RKO (cell line): ENCODE measurements at places on chromosomes 16 and 17.

DNA sequence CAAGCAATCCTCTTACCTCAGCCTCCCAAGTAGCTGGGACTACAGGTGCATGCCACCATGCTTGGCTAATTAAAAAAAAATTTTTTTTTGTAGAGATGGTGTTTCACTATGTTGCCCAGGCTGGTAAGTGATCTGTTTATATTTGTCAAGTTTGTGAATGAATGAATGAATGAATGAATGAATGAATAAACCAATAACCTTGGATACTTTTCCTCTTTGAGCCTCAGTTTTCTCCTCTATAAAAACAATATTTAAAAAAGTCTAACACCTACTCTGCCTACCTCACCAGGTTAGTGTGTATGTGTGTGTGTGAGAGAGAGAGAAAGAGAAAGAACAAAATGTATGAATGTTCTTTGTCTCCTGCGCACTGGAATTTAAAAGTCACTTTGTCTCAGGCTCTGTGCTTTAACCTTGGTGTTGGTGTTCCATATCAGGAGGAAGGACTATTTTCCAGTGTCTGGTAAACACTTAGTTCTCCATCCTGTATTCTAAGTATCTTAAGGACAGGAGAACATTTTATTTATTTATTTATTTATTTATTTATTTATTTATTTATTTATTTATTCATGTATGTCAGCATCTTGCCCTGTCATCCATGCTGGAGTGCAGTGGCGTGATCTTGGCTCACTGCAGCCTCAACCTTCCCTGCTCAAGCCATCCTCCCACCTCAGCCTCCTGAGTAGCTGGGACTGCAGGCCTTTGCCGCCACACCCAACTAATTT is 27.1 kb downstream of the CHD9 start:
- no peak for DNase-seq

DNA sequence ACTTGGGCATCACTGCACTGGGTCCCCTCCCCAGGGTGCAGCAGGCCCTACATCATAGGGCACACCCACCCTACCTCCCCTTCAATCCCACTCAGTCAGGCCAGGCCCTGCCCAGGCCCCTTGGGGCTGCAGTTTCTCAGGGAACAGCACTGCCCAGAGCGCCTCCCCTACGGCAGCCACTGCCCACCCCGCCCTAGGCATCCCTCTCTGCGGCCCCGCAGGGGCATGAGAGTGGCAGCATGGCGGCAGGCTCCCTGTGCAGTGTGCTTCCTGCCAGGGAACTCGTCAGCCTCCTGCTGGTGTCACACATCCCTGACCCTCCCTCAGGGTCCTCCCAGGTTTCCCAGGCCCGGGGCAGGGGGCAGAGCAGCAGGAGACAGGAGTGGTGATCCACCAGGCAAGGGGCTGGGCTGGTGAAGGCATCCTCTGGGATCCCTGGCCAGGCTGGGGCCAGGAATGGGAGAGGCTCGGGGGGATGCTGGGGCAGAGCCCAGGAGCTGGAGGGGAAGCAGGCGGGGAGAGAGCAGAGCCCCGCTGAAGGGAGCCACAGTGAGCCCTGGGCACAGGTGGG is 16.2 kb upstream of the BAHCC1 start:
- DNase-seq, result no peak

DNA sequence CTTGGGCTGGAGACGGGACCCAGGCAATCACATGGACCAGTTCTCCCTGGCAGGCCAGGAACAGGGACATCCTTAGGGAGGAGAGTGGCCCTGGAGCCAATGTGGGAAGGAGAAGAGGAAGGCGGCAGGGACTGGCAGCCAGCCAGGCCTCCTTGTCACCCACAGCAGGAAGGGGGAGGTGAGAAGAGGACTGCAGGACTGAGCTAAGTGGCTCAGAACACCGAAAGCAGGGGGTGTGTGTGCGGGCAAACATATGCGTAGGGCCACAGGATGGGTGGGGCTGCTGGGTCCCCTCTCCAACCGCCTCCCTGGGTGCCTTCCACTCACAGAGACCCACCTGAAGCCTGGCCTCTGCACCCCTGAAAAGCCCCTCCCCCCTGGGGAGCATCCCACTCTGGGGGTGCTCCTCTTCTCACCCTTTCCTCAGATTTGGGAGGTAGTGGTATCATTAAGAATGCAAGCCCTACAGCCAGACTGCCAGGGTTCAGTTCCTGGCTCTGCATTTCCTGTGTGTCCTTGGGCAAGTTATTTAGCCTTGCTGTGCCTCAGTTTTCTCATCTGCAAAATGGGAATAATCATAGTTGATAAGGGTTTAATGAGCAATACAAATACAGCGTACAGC is 8.1 kb downstream of the PNMT start:
- no peak for DNase-seq

GRCh38 chr16:56050916-56051315 is 140.4 kb upstream of the GNAO1 start:
- DNase-seq, result no peak

GRCh38 chr16:12876778-12877177 is 24.6 kb upstream of the SHISA9 start:
- no peak for DNase-seq

DNA sequence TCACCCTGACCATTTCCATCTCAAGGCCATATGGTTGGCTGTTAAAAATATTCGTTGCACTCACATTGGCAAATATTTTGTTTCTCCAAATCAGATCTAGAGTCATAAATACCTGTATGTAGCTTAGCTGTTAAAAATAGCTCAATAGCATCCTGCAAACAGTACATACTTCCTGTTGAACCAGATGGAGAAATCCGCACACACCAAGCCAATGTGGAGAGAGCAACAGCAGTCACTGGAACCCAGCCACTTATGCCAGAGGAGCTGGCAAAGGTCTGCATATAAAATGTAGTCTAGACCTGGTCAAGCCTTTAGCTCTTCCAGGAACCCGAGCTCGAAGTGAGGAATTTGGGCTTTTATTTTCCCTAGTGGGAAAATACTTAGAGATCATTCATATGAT is 146.4 kb upstream of the KCNJ16 start:
- DNase-seq, result no peak

DNA sequence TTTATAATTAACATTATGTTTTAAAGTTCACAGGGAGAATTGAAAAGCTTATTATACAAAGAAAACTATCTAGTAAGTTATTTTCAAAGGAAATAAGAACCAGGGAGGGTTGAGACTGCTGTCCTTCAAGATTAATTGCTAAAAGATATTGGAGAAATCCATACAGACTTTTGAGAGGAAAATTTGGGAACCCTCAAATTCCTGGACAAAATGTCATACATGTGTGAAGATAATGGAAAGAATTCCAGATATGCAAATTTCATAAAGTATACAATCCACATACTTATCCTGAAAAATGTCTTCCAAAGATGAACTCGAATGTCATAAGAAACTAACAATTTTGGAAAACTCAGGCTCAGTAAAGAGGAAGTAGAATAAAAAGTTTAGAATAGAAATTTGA is 213.8 kb downstream of the HS3ST3A1 start:
- no peak for DNase-seq

GRCh38 chr17:82615084-82616020 is 32.9 kb downstream of the WDR45B start:
- DNase-seq, result no peak

DNA sequence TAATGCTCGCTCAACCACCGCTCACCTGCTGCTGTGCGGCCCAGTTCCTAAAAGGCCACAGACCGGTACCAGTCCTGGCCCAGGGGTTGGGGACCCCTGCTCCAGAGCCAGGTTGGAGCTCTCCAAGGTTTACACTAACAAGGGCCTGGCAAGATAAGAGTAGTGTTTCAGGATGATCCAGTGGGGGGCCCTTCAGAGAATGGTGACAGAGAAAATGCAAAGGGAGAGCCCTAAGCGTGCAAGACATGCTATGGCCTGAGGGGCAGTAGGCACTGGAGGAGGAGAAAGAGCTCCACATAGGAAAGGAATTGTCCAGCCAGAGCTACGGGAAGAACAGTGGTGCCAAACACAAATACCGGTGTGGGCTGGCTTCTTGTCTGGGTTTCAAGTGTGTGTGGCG is 233.4 kb downstream of the STX8 start:
- no peak for DNase-seq

DNA sequence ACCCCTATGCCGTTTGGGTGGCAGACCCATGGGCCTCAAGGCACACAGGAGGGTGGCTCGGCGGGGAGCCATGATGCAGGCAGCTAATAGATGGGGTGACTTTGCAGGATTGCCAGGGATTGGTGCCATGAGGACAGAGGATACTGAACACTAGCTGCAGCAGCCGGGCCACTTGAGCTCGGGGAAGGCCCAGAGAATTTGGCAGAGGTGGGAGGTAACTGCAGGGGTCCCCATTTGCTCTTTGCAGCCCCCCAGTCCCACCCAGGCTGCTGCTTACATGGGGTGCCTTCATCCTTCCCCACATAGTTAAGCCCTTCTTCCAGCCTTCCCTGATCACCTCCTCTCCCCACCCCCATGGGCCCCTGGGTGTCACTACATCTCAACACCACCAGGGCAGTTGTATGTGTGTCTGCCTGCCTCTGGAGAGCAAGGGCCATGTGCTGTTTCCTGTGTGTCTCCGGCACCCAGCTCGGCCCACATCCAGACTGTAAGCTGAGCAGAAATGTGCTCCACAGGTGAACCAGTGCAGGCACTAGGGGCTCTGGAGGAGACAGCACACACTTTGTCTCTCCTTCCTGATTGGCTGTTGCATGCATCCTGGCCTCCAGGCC is 52.0 kb downstream of the SREBF1 start:
- peak; percentile 37 for DNase-seq

- DNase-seq, result no peak
Measured at GRCh38 chr17:69907132-69907847, 167.7 kb upstream of the KCNJ16 start.

DNA sequence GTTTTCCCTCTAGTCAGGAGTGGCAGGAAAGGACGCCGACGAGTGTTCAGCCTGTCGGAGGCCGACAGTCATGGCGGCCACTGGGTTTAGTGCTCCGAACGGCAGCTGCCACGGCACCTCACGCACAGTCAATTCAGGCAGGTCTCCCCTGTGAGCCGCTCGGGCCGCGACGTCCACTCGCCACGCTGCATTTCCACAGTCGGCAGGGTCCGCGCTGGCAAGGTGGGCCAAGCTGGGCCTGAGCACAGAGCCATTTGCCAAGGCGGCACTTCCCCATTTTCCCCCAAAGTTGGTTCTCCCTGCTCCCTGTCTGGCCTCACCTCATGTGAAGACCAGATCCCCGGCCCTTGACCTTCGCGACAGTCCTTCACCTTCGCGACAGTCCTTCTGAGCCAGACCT is 81.9 kb downstream of the SOCS1 start:
- no peak for DNase-seq

DNA sequence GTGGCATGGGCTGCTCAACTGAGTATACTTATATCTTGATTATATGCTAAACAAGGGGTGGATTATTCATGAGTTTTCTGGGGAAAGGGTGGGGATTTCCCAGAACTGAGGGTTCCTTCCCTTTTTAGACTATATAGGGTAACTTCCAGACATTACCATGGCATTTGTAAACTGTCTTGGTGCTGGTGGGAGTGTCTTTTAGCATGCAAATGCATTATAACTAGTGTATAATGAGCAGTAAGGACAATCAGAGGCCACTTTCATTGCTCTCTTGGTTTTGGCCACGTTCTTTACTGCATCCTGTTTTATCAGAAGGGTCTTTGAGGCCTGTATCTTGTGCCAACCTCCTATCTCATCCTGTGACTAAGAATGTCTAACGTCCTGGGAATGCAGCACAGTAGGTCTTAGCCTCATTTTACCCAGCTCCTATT is 12.0 kb downstream of the PRR11 start:
- DNase-seq, result peak; percentile 34

- no peak for DNase-seq
Measured at GRCh38 chr17:80029258-80029974, 6.3 kb downstream of the TBC1D16 start.

GRCh38 chr17:59427425-59427921 is 96.0 kb downstream of the YPEL2 start:
- DNase-seq, result peak; percentile 66

- DNase-seq, result no peak
Measured at GRCh38 chr17:16926061-16926511, 45.8 kb downstream of the TNFRSF13B start.

DNA sequence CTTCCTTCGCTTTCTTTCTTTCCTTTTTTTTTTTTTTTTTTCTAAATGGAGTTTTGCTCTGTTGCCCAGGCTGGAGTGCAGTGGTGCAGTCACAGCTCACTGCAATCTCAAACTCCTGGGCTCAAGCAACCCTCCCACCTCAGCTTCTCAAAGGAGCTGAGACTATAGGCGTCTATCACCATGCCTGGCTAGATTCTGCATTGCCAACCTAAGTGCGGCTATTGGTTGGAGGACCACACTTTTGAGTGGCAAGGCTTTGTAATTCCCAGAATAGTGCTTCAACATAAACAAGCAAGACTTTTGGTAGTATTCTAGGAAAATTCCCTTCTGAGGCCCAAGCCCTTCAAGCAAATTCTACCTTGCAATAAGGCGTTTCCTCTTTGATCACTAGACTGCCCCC is 107.8 kb downstream of the YPEL2 start:
- no peak for DNase-seq

GRCh38 chr17:61349350-61349749 is 50.3 kb upstream of the TBX2 start:
- DNase-seq, result no peak

DNA sequence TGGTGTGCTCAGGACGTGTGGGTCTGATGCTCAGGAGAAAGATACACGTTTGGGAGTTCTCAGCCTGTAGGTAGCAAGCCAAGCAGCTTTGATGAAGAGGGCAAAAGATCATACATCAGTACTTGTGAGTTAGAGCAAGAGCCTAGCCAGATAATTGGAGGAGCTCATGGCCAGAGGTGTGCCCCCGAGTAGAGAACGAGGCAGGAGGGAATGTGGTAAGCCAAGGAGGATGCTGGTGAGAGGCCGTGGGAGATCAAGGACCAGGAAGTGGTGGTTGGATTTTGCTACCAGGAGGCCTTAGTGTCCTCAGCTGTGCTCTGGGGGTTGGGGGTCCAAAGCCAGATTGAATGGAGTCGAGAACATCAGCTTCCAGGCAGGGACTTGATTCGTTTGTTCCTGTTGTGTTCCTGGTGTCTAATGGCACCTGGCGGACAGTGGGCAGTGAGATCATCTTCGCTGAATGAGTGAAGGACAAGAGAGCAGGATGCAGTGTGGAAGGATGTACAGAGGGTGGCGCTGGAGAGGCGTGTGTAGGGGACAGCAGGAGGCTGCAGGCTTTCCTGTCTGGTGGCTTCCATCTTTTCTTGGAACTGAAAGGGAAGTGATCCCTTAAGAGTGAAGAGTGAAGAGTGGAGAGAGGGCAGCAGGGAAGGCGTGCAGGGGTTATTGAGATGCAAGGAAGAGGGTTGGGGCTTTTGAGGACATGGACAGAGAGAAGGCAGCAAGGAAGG is 11.6 kb downstream of the FBXL19 start:
- DNase-seq, result peak; percentile 51

GRCh38 chr17:62866471-62866870 is 58.4 kb upstream of the MARCHF10 start:
- no peak for DNase-seq

GRCh38 chr16:22219389-22220068 is 13.5 kb downstream of the EEF2K start:
- no peak for DNase-seq

- no peak for DNase-seq
Measured at GRCh38 chr16:47129755-47130435, 13.8 kb downstream of the NETO2 start.

- DNase-seq, result no peak
Measured at GRCh38 chr16:81337097-81337496, 22.3 kb downstream of the GAN start.
